ENCODE measurements at places on chromosomes 3 and 15. TPM values are rescaled to one million over a fixed set of nuclear protein-coding genes. Genes with fewer than 3 reads are reported as not detected.
A peak's percentile ranks its signal among the peaks of the same experiment; 100 is the strongest.

CD276 gene
- total RNA-seq: 2.0 TPM

APOD gene
- not detected for total RNA-seq

DNA sequence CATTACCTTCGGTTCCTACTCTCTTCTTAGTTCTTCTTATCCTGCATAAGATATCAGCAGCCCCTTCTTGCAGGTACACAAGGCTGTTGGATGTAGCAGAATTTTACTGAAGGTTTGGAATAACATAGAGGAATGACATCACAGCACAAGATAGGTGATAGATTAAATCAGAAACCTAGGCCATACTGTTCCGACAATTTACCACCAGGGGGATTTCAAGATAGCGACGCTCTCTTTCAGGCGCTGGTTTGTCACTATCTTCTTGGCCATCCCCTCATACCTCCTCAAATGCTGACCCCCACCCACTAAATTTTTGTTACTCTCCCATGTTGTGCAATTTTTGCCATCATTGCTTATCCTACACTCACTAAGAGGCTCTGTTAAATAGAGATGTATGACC lies 3.5 kb downstream of the SIDT1 start:
- H3K27ac ChIP-seq: no peak overlapping the region
- no peaks in the 10 kb centered on the region for H3K36me3 ChIP-seq
- H3K4me3 ChIP-seq: peak overlapping the region; percentile 18
- H3K27me3 ChIP-seq: no peaks in the 10 kb centered on the region
- peaks cover 52% of the 10 kb centered on the region for H3K4me1 ChIP-seq
- DNase-seq: no peak

STAC gene
- not detected for total RNA-seq

DNA sequence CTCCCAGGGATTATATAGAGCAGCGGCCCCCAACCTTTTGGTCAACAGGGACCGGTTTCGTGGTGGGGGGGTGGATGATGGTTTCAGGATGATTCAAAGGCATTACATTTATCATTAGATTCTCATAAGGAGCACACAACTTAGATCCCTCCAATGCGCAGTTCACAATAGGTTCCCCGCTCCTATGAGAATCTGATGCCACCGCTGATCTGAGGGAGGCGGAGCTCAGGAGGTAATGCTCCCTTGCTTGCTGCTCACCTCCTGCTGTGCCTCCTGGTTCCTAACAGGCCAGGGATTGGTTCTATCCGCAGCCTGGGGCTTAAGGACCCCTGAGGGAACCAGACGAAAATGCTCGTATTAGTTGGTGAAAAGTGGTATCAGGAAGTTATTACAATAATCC lies 1.3 kb upstream of the HACD2 start:
- H3K4me3 ChIP-seq: no peak overlapping the region
- no peak overlapping the region for H3K27ac ChIP-seq
- peaks cover 16% of the 10 kb centered on the region for H3K4me1 ChIP-seq

DNA sequence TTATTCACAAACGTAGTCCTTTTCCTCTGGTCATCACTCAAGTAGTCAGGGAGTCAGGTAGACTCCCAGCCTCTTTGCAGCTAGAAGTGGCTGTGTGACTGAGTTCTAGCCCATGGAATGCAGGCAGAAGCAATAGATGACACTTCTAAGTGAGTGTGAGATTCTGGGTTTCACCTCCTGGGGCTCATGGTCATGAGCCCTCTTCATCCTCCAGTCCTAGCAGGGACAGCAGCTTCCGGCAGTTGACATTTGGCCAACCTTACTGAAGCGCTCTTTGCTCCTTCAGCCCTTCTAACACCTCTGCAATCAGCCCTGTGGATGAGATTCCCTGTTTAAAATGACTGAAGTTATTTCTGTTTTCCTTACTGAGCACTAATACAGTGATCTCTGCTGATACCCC lies 21.8 kb downstream of the SLC12A8 start:
- H3K27me3 ChIP-seq: peaks cover 3% of the 10 kb centered on the region
- H3K36me3 ChIP-seq: no peaks in the 10 kb centered on the region
- no peak overlapping the region for H3K4me3 ChIP-seq
- H3K27ac ChIP-seq: no peak overlapping the region

- no peaks in the 10 kb centered on the region for H3K36me3 ChIP-seq
- H3K27me3 ChIP-seq: peaks cover under 1% of the 10 kb centered on the region
- DNase-seq: no peak
- no peak overlapping the region for H3K27ac ChIP-seq
Observed at GRCh38 chr3:27317096-27317495, 52.1 kb downstream of the NEK10 start.

GOLGA8G gene
- total RNA-seq: not detected

C15orf61 gene
- 5.0 TPM for total RNA-seq

SNX22 gene
- not detected for total RNA-seq

GRCh38 chr3:136891934-136892855 lies 30.2 kb downstream of the NCK1 start:
- H3K4me3 ChIP-seq: no peak overlapping the region
- H3K27ac ChIP-seq: peak overlapping the region; percentile 38
- H3K36me3 ChIP-seq: peaks cover 6% of the 10 kb centered on the region
- no peak for DNase-seq
- H3K4me1 ChIP-seq: peaks cover 60% of the 10 kb centered on the region

- H3K4me1 ChIP-seq: peaks cover 21% of the 10 kb centered on the region
- peak overlapping the region; percentile 64 for H3K27ac ChIP-seq
- H3K36me3 ChIP-seq: no peaks in the 10 kb centered on the region
- no peak for DNase-seq
- peak overlapping the region; percentile 49 for H3K4me3 ChIP-seq
- H3K27me3 ChIP-seq: peaks cover 9% of the 10 kb centered on the region
Observed at GRCh38 chr15:62119227-62119864, 45.7 kb downstream of the C2CD4B start.

GRCh38 chr15:77282333-77282732 lies 137.6 kb downstream of the PEAK1 start:
- no peak overlapping the region for H3K27ac ChIP-seq
- no peak for DNase-seq
- no peaks in the 10 kb centered on the region for H3K27me3 ChIP-seq
- no peaks in the 10 kb centered on the region for H3K4me1 ChIP-seq

TMEM108 gene
- not detected for total RNA-seq

EHD4 gene
- 19.9 TPM for total RNA-seq

DNA sequence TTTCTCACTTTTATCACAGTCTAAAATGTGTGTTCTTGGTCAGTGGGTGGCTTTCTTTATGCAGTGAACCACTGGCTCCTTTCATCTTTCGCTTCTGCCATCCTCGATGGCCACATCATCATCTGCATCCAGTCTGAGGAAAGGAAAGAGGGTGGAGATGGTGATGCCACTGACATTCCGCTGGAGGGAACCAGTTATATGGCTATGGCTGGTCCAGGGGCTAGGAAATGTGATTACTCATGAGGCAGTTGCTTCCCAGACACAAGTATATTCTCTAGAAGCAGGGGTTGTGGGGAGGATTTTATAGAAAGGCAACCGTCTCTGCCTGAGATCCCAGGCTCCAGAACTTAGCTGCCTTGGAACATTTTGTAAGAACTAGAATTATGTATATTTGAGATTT lies 246.7 kb upstream of the AZI2 start:
- no peaks in the 10 kb centered on the region for H3K36me3 ChIP-seq
- no peak overlapping the region for H3K4me3 ChIP-seq
- H3K4me1 ChIP-seq: no peaks in the 10 kb centered on the region
- no peak overlapping the region for H3K27ac ChIP-seq

HRG gene
- not detected for total RNA-seq

MINDY2 gene
- total RNA-seq: 11.9 TPM

DNA sequence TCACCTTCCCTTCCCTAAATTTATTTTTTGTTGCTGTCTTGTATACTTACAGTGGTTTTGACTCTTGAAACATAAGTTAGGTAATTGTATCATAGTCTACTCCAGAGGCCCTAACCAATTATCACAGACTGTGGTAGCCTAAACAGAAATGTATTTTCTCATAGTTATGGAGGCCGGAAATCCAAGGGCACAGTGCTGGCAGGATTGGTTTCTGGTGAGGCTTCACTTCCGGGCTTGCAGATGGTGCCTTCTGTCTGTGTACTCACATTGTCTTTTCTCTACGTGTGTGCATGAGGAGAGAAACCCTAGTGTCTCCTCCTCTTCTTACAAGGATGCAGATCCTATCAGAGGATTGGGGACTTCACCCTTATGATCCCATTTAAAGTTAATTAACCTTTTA lies 290.2 kb upstream of the KCNMB2 start:
- H3K4me3 ChIP-seq: no peak overlapping the region
- H3K27me3 ChIP-seq: peaks cover 3% of the 10 kb centered on the region
- no peak for DNase-seq
- no peaks in the 10 kb centered on the region for H3K4me1 ChIP-seq

DNA sequence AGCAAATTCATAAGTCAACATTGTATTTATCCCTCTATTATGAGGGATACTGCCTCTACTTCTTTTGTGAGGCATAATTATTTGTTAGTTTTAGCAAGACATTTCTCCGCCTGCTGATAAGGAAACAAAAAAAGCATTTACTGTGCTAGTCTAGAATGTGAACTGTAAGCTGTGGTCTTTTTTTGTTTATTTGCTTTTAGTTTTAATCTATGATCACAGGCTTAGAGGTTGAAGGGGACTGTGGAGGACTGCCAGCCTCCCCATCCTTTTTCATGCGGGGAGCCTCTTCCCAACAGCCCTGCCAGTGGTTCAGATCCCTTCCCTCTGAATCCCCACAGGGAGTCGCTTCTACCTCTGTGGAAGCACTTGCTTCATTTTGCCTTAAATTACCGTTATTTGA lies 331.0 kb upstream of the ROPN1 start:
- DNase-seq: no peak
- no peaks in the 10 kb centered on the region for H3K36me3 ChIP-seq
- H3K27me3 ChIP-seq: peaks cover 17% of the 10 kb centered on the region
- H3K27ac ChIP-seq: no peak overlapping the region
- no peak overlapping the region for H3K4me3 ChIP-seq

FBXO40 gene
- total RNA-seq: not detected

Measured in natural killer cell treated with Interleukin-12 subunit alpha and Interleukin-12 subunit beta and Interleukin-15 and Interleukin-18, amount 100 ng/mL, for 72 hours (primary cell).